ENCODE measurements at places on chromosomes 4 and X.

GRCh38 chrX:154349359-154349935 lies 25.0 kb downstream of the FLNA start:
- no peak for ATAC-seq

DNA sequence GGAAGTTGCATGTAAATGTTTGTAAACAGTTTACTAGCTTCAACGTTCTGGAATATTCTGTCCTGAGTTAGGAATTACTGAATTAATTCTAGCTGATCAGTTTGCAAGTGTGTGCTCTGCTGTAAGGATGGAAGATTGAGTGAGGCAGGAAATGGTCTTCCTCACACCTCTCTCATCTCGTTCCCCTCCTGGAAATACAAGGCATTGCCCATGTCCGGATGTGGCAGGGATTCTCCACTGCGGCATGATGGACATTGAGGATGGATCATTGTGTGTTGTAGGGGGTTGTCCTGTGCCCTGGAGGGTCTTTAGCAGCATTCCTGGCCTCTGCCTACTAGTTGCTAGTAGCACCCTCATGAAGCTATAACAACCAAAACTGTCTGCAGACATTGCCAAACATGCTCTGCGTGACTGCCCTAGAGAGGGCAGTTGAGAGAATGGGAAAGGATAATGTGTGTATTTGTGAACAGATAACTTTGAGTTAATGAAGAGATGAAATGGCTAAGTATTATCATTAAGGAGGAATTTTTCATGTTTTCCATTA lies 12.6 kb downstream of the CA5B start:
- no peak for ATAC-seq

- ATAC-seq, result peak; percentile 91
Measured at GRCh38 chr4:101018836-101019235, 328.5 kb downstream of the PPP3CA start.

GRCh38 chr4:72073816-72074215 lies 42.0 kb downstream of the NPFFR2 start:
- no peak for ATAC-seq

DNA sequence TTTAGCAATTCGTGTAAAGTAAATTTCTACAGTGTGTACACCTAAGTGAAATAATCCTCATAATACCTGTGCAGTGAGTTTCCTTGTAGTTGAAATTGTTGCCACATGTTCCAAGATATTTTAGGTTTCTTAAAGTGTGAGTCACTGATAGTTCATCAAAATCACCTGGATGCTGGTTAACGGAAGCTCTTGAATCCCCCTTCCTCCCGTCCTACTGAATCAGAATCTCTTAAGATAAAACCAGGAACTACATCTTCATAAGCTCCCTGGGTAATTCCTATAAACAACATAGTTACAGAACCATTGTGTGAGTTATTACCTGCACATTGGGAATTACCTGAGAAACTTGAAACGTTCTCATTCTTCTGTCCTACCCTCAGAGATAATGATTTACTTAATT lies 197.4 kb upstream of the HS3ST1 start:
- no peak for ATAC-seq

GRCh38 chr4:1246111-1246881 lies 2.6 kb downstream of the CTBP1 start:
- no peak for ATAC-seq

GRCh38 chrX:19540076-19540475 lies 24.8 kb upstream of the MAP3K15 start:
- ATAC-seq, result no peak

GRCh38 chr4:110361921-110362320 lies 114.0 kb upstream of the ENPEP start:
- no peak for ATAC-seq

DNA sequence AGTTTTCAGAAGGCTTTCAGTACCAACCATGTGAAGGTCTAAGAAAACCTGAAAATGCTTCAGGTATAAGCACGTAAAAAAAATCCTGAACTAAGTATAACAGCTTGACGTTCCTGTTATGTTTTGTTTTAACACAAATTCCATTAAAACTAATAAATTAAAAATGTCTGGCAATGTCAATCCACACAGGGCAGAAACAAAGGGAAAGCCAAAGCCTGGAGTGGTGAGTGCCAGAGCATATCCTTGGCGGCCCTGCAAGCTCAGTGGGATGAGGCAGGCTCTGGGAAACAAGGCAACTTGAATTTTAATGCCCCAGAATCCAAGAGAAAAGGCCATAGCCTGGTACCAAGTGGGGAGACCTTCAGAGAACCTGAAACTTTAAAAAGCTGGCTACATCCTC lies 78.2 kb downstream of the EPHA5 start:
- no peak for ATAC-seq

- no peak for ATAC-seq
Measured at GRCh38 chr4:172989984-172990820, 178.4 kb upstream of the GALNT7 start.

- no peak for ATAC-seq
Measured at GRCh38 chr4:181853881-181854511, 389.2 kb upstream of the TENM3 start.

DNA sequence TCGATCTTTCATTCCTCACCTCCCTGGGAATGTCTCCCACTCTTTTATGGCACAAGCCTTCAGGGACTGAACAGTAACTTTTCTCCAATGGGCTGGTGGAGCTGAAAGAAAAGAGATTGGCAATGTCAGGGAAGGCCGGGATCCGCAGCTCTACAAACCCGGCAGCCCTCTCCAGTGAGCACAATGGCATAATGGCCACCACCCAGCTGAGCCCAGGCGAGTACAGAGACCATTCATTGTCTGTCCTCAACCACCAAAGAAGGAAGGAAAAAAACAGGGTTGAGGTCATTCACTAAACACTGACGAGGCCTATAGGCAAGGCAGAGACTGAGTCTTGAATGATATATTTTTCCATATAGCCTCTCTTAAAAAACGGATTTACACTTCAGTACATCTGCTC lies 3.6 kb downstream of the GEMIN8 start:
- no peak for ATAC-seq

GRCh38 chrX:103423955-103424638 lies 47.8 kb downstream of the BEX3 start:
- no peak for ATAC-seq

DNA sequence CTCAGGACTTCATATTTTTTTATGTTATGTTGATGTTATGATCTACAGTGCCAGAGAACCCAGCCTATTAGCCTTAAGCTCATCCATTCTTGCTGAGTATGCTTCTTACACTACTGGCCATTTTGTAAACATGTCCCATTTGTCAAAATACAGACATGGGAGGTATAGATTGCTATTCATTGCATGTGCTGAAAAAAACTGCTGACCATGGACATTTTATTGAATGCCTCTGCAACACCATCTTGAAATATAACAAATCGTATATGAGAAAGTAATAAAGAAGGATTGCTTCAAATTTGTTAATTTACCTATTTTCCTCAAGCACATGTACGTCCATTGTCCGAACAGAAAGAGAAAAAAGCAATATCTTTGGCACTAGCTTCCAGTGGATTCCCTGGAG lies 91.5 kb upstream of the FAM47A start:
- ATAC-seq, result no peak

DNA sequence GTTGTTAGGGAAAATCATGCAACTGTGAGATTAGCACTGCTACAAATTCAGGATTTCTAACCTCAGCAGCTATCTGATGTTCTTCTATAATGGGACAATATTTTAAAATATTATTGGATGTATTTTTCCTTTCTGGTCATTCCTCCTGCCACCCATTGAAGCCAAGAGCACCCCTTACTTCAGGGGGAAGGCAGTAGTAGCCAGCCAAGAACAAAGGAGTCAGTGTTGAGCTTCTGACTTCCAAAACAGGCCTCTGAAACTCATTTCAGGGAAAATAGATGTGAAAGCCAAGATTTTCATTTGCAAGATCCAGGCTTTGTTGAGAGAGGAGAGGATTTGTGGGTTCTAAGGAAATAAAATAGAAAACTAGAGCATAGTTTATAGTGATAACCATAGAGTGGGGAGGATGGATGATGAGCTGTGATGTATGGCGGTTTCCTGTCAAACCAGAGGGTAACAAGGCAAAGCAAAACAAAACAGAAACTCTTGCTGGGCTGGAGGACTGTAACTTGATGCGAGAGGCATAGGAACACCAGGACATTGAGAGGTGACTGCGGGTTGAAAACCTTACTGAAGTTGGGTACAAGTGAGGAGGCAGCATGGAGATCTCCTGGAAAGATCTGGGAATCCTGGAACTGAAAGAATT lies 173.7 kb upstream of the LEF1 start:
- no peak for ATAC-seq

DNA sequence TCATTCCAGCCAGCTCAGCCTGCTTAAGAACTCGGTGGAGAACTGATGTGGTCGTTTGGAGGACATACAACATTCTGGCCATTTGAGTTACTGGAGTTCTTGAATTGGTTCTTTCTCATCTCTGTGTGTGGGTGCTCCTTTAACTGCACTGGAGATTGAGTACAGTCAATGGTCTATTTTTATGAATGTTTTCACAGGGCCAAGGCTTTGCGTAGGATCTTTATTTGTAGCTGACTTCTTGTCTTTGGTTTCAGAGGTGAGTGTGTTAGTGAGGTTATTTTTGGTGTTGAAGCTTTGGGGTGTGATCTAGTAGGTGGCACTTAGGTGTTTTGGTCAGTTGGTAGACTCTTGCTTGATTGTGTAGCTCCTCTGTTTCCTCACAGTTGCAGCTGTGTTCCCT lies 288.4 kb downstream of the LHFPL1 start:
- no peak for ATAC-seq

DNA sequence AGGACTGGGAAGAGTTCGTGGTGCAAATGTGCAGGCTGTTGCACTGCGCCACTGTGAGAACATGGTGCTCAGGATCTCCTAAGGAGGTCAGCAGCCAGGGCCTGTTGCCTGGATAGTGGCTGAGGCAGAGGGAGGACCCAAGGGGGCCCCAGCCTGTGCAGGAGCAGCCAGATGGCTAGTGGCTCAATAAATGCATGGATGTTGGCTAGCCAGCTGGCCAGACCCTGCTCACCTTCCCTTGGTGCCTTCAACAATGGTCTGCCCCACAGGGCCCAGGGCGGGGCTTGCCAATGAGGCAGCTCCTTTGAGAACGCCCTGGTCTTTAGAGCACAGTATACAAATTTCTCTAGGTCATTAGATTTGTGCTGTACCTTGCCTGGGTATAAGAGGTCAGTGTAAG lies 67.4 kb downstream of the TNIP2 start:
- no peak for ATAC-seq

GRCh38 chr4:7233006-7233580 lies 40.8 kb downstream of the SORCS2 start:
- ATAC-seq, result no peak

DNA sequence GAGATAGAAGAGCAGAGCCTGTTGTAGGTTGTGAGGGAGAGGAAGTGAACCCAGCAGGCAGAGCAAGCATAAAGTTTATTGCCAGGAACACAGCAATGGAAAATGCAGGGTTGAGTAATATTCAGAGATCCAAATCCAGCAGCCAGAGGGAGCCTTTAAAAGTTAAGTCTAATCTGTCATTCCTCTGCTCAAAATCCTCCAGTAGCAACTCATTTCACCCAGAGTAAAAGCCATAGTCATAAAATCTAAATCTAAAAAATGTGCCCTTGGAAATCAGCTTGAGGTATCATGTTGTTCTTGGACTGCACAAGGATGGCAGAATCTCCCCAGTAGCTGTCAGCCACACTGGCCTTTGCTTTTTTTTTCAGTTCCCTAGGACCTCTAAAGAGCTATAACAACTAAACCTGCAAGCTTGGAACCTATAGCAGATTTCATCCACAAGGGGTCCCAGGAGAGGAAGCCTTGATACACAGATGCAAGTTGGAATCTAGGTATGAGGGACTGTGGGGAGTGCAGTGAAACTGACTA lies 62.9 kb upstream of the FRAS1 start:
- ATAC-seq, result peak; percentile 69

DNA sequence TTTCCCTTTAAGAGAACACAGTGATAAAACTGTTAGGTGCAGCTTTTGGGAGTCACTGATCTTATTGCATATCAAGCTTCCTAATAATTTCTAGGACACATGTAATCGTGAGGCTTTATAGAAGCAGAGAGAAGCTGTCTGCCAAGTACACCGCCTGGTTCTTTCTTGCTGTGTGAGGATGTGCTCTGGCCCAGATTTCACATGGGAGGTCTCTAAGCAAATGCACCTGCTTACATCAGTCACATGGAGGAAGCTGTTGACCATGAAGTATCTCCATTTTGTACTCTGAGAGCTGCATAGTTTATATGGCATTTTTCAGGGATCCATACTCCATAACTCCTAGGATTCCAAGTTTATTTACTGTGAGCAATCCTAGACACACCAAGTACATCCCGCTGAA lies 37.1 kb downstream of the RGS12 start:
- no peak for ATAC-seq

DNA sequence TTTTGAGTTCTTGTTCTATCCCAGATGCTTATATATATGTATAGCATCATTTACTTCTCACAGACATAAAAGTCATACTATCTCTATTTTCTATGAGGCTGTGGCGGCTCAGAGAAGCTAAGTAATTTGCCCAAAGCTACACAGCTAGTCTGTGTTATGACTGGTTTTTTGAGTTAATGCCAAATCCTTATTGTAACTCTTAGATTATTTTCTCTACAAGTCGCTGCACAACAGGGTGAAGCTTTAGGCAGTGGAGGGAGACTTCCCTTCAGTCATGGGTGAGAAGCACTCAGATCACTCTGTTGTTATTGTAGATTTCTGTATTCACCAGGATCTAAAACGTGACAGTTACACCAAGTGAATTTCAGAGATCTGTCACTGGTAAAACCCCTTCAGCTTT lies 48.1 kb downstream of the WWC2 start:
- ATAC-seq, result no peak

DNA sequence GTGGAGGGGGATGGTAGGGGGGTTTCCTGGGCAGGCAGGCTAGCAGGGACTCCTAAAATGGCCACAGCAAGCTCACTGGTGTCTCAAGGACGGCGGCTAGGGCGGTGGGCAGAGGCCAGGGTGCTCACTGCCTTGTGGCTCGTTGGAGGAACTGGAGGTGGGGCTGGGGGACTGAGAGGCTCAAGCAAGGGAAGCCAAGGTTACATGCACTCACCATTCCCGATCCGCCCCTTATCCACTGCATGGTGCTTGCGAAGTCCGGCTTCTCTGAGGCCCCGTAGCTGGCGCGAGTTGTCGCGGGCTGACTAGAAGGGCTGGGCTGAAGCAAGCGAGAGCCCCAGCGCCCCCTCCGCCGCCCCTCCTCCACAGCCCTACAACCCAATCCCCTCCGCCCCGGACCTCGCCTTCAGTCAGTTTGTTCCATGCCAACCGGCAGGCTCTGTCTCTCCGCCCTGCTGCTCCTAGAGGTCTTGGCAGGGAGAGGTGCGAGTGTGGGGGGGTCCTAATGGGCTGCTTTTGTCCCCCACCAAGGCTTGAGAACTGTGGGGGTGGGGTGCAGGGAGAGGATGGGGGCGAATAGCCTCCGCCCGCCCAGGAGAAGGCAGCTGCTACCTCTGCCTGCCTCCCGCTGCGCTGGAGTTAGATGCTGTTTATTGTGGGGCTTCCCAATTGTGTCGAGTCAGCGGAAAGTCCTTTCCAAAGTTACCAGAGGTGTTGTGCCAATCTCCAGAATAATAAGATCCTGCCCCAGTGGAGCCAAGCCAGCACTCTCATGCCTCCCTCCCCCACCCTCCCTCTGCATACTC lies at the start of gene ARHGEF9:
Gene ARHGEF9, minus strand, starts transcription at position 313 of the 806 bp plus-strand sequence. Its CDS starts 69 bp downstream, at position 244.
- ATAC-seq, result no peak

DNA sequence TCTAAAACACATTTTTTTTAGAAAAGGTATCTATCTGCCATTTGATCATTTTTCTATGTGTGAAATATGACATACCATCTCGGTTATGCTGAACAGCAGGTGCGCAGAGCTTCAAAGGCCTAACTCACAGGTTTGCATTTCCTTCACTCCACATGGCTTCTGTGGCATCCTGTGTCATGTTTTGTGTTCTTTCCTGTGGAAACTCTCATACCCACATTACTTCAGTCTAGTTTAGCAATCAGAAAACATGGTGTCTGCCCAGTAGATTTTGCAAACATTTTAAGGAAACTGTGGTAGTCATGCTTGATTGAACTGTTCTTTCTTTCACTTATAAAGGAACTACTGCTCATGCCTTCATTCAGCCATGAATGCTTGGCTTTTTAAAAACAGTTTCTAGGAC lies 11.3 kb upstream of the ARAP2 start:
- ATAC-seq, result peak; percentile 87
